ENCODE measurements at places on chromosomes 2 and 18.

DNA sequence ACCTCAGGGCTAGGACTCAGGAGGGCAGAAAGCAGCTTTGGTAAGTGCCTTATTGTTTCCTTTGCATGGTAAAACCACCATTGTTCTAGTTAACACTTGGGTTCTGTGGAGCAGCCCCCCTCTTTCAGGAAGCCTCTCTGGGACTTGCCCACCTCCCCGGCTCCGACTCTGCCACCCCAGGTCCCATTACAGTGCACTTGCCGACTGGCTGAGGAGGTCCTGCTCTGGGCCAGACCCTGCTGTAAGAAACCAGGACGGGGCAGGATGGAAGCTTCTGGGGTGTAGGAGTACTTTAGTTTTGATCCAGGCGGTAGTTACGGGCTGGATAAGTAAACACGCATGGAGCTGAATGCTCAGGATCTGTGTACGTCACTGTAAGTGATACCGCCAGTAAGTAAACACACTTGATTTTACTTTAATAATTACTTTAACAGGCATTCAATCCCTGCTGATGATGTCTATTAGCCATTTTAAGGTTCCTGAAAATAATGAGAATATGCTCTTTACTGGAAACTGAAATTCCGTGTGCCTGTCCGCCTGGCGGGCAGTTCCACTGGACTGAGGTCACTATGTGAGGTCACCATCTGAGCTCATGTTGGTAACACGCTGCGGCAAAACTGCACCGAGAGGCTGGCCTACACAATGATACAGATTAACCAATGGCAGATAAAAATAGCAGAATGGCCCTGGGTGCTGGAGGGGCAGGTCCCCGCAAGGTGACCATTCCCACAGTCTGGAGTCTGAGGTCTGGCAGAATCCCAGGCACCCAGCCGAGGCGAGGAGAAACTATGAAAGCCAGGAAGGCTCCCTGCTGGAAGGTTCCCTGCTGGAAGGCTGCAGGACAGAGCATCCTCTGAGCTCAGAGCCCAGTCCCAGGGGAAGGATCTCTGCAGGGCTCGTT, 25.2 kb downstream of the HS1BP3 start:
- DNase-seq, result peak; percentile 64

DNA sequence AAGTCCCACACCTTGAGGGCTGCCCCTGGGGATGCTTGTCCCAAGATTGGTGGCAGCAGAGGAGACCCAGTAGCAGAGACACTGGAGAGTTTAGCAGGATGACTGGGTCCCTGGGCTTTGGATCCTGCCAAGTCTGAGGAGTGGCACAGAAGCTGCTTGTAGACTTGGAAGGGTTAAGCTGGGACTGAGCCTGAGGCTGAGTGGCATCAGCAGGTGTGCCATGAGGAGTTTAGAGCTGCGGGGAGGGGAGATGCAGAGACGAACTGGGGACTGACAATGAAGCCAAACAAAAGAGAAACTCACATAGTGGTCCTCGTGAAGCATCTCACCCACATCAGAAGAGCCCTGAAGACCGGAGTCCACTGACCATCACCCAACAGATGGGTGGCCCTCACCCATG, 329.7 kb upstream of the KLHL29 start:
- DNase-seq, result no peak

GRCh38 chr2:163733301-163733938, 2.4 kb downstream of the FIGN start:
- no peak for DNase-seq

DNA sequence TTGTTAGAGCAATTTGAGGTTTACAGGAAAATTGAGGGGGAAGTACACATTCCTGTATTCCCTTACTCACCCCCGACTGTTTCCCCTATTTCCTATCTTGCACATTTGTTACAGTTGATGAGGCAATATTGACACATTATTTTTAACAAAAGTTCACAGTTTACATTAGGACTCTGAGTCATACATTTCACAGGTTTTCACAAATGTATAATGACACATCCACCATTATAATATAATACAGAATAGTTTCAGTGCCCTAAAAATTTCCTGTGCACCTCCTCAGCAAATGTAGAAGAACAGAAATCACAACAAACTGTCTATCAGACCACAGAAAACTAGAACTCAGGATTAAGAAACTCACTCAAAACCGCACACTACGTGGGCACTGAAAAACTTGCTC, 160.6 kb upstream of the RMP24 start:
- peak; percentile 7 for DNase-seq

All from cardiac fibroblast (primary cell).